Eye (tissue), 1 donor: ENCODE measurements at places on chromosomes 3 and 15.

DNA sequence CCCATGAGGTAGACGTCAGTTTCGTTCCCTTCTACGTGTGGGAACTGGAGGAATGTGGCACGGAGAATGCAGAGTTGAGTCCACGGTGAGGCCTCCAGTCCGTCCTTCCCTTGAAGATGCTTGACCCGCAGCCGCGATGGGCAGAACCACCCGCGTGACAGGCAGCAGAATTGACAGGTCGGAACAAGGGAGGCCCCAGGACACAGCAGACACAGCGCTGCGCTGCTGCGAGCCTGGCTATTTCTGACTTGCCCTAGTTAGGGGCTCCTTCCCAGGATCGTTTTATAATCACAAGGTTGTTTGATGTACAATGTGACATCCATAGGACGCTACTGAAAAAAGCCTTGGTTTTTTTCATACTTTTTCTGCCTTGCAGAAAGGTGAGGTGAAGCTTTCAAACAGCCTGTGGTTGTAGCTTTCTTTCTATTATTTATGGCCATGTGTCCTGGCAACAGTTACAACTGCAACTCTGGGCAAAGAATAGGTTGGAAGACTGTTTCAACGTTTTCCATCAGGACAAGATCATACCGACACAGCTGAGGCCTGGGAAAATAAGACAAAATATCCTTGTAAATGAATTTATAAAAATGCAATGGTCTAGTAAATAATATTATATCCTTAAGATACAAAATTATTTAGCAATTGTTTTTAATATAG, 9.6 kb upstream of the TMEM41A start:
- peak; percentile 84 for DNase-seq

DNA sequence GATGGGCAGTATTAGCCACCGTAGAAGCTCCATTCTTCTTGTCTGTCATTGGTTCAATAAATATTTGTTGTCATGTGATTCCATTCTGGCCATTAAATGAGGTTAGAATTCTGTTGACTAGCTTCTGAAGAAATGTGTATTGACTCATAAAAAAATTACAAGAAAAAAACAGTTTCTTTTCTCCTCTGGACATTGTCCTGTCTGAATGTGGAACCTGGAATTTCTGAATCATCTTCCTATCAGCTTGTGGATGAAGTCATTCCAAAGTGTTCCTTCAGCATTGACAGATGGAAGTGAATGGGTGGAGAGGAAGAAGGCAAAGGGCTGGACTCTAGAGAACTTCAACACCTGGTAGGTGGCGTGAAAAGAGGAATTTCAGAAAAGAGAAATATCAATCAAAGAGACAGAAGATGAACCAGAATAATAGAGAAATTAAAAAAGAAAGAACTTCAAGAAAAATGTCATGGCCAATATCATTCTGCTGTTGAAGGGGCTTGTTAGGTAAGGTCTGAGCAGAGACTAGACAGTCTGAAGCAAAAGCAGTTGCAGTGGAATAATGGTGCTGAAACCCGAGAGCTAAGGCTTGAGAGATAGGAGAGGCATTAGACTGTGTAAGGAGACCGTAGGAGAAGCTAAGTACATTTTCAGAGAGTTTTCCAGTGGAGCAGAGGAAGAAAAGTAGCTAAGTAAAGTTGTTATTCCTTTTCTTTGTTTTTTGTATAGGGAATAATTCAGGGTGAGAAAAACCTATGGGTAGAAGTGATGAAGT, 806.6 kb downstream of the SQOR start:
- DNase-seq = no peak

DNA sequence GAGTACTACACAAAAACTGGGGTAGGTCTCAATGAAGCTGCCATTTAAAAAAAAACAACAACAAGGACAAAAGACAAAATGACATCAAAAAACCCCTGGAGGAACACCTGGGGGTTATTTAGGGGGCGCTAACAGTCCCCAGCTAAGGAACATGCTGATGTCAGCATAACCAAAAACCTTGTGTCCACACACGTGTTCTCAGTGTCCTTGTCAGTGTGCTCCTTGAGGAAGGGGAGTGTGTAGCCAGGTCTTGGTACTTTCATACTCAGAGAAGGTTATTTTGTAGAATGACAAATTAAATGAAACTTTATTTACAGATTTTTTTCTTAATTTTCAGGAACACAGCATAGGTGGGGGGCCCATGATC, 31.2 kb upstream of the CLRN1 start:
- no peak for DNase-seq

GRCh38 chr3:183392186-183393034, 36.0 kb downstream of the MCF2L2 start:
- no peak for DNase-seq

- DNase-seq = no peak
These were observed 20.3 kb downstream of the KLHDC8B start for GRCh38 chr3:49191741-49192140.

GRCh38 chr3:129063841-129064482, 3.4 kb downstream of the GP9 start:
- no peak for DNase-seq

GRCh38 chr15:94297558-94297957, 66.2 kb downstream of the MCTP2 start:
- DNase-seq = peak; percentile 57

DNA sequence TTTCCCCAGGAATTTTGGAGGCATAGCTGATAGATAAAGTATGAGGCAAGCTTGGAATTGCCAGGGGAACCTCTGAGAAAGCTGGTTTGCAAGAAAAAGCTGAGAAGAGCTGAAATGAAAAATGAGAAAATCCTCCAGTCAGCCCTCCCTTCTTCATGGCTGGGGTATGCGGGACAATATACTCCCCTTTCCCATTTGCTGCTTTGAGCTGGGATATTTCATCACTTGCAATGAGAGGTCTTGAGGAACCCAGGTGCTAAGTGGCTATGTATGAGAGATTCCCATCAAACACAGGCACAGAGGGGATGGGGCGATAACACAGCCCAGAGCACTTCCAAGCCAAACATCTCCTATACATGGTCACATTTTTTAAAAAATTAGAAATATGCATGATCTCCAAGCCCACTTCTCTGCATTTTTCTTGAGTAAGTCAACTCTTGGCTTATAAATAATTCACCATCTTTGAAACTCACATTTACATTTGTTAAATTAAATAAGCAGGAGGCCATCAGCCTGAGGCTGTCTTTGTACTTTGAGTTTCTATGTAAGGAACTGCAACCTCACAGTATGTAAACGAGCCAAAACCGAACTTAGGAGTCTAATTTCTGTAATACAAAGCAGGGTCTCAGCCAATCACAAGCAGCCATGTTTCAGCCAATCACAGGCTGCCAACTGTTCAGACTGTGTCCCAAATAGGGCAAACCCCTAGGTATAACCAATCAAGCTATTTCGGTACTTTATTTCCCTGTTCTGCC, 983.6 kb upstream of the NR2F2 start:
- DNase-seq = no peak

DNA sequence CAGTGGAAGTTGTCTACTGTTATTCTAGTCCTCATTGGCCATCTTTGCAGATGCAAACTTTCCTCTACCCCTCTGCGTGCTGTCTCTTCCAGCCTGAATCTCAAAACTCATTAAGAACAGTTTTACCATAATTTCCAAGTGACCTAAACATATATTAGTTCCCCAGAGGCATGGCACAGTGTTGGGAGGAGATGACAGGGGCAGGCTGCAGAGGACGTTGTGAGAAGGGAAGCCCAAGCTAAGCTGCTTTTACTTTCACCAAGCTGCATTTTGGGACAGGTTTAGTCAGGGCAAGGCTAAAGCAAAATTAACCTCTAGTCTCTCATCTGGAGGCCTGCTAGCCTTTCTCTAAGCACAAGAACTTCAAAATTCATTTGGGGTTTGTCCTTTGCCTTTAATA, 318.6 kb upstream of the SATB1 start:
- no peak for DNase-seq

- DNase-seq = no peak
These were observed 127.6 kb downstream of the ARNT2 start for GRCh38 chr15:80531796-80532195.

- no peak for DNase-seq
These were observed 35.1 kb downstream of the DPH3 start for GRCh38 chr3:16229681-16230080.
